ENCODE measurements at places on chromosomes 4 and X. TPM values are rescaled to one million over a fixed set of nuclear protein-coding genes. Genes with fewer than 3 reads are reported as not detected.

GRCh38 chr4:8939160-8939839, 67.7 kb upstream of the HMX1 start:
- no peak overlapping the region for H3K27ac ChIP-seq
- DNase-seq, result no peak
- no peak overlapping the region for H3K4me3 ChIP-seq
- no peaks in the 10 kb centered on the region for H3K27me3 ChIP-seq
- H3K36me3 ChIP-seq, result no peaks in the 10 kb centered on the region

- no peak overlapping the region for H3K27ac ChIP-seq
- no peak overlapping the region for H3K4me3 ChIP-seq
- DNase-seq, result no peak
These were observed 370.0 kb downstream of the GPAT3 start for GRCh38 chr4:83905952-83906351.

DNA sequence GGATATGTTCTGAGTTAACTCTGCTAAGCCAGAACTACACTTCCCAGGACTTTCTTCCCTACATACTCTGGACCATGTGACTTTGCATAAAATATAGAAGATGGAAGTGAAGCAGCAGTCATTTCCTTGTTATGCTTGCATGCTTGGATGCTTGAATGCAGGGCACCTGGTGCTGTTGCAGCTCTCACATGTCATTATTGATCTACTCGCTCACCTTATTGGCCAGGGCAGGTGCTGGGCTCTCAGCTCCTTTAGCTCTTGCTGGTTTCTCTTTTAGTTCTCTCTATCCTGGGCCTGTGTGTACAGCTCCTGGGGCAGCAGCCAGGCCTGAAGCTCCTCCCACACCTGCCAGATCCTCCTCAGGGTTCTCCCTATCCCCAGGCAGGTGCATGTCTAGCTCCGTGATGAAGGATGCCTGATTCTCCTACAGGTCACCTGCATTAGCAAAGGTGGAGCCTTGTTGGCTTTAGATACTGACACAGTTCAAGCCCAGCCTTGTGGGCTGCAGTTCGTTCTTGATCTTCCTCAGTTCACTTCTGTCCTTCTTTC, 53.3 kb downstream of the MED28 start:
- no peaks in the 10 kb centered on the region for H3K36me3 ChIP-seq
- H3K4me1 ChIP-seq, result no peaks in the 10 kb centered on the region
- no peak overlapping the region for H3K4me3 ChIP-seq

- peaks cover 16% of the 10 kb centered on the region for H3K4me1 ChIP-seq
- no peaks in the 10 kb centered on the region for H3K27me3 ChIP-seq
- peak overlapping the region; percentile 41 for H3K27ac ChIP-seq
- no peaks in the 10 kb centered on the region for H3K36me3 ChIP-seq
These were observed 46.4 kb upstream of the ENPP6 start for GRCh38 chr4:184263910-184264732.

DNA sequence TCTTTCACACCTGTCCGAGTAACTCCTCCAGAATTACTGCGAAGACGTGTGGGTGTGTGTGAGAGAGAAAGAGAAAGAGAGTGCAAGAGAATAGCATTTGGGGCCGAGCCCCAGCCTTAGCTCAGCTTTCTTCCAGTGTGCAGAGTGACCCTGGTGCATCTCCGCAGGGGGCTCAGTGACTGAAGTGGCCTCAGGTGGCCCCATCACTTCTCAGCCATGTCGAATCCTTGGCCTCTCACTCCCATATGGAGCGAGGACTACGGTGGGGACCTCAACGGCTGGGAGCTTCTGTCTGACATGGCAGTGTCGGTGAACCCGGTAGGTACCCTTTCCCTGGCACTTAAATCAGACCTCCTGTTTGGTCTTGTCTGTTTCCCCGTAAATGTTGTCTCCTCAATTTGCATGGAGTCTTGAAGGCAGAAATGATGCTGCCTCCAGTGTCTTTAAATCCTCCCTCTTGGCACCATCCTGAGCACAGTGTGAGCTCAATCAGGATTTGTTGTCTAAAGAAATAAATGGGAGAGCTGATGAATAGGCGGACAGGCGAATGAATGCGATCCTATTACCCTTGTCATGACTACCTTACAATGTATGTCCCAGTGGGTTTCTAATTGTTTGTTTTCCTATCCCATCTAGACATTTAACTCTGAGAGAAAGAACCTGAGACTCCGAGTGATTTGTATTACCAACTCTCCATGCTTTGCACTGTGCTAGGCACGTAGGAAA, 305.9 kb downstream of the AFF2 start:
- H3K4me1 ChIP-seq, result no peaks in the 10 kb centered on the region
- H3K27ac ChIP-seq, result no peak overlapping the region
- H3K36me3 ChIP-seq, result no peaks in the 10 kb centered on the region
- no peak overlapping the region for H3K4me3 ChIP-seq
- no peaks in the 10 kb centered on the region for H3K27me3 ChIP-seq

DNA sequence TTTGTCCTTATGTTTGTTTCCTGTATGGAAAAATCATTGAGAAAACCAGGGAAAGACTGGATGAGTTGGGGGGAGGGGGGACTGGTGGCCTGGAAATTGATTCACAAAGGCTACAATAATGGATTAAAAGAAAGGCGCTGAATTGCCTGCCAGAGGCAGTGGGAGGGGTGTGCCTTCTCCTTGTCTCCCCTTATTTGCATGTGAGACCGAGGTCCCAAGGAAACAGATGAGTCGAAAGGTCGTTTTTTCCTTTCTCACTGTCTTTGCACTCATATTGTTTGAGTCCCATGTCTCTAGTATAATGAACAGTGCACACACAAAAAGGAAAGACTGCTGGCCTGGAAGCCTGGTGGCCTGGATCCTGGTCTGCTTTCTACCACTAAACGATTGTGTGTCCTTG, 86.6 kb upstream of the ZDHHC15 start:
- H3K4me3 ChIP-seq, result no peak overlapping the region
- H3K27ac ChIP-seq, result no peak overlapping the region
- H3K36me3 ChIP-seq, result no peaks in the 10 kb centered on the region
- no peak for DNase-seq

DNA sequence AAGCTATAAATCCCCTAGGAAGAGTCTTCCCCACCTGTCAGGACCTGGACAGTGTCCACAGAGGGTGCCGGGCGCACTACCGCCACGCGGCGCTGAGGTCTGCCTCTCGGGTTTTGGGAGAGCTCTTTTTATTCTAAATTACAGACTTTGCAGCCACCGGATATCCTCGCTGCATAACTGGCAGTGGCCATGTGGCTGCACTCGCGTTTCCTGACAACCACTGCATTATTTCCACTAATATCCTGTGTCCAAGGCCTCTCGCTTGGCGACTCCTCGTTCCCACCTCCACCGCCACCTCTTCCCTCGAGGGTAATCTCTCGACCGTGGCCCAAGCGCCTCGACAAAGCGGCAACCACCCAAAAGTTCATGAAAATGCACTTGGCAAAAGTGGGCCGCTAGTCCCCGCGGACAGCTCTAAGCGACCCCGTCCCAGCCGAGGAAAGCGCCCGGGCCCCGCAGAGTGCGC, 512 bp upstream of the TMEM131L start:
- H3K27me3 ChIP-seq, result no peaks in the 10 kb centered on the region
- peak overlapping the region; percentile 69 for H3K27ac ChIP-seq
- no peak for DNase-seq
- H3K4me1 ChIP-seq, result peaks cover 41% of the 10 kb centered on the region
- H3K4me3 ChIP-seq, result peak overlapping the region; percentile 70
- H3K36me3 ChIP-seq, result no peaks in the 10 kb centered on the region

DNA sequence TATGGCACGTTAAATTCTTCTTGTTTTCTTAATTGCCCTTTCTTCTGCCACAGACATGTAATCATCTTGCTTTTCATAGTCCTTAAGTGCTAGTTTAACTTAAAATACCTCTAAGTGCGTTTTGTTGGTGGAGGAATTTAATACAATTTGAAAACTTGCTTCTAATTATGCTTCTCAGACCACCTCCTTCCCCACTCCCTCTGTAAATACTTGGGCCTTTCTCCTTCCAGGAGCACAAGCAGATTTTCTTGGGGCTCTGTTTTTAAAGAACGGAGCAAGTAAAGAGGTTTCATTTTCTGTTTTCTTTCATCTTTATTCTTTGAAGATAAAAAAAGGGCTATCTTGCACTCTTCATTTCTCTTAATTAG, 559 bp upstream of the PCDH18 start:
- peak; percentile 29 for DNase-seq
- peak overlapping the region; percentile 74 for H3K4me3 ChIP-seq
- no peaks in the 10 kb centered on the region for H3K27me3 ChIP-seq
- H3K36me3 ChIP-seq, result no peaks in the 10 kb centered on the region
- no peaks in the 10 kb centered on the region for H3K4me1 ChIP-seq

DNA sequence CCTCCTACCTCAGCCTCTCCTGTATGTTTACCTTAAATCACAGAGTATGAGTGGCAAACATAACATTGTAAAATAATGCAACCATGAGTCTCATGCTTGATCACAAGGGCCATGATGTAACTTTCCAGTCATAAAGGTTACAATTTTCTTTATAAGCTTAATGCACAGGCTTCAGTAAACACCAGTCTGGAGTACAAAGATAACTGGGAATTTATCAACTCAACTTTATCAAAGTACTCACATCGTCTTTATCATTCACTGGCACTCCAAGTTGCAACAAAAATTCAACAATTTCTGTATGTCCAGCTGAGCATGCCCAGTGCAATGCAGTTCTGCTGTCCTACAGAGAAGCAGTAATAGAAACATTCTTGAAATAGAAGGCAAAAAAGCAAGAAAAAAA, 2.8 kb downstream of the PSMD10 start:
- H3K4me1 ChIP-seq, result peaks cover 17% of the 10 kb centered on the region
- H3K4me3 ChIP-seq, result no peak overlapping the region
- no peaks in the 10 kb centered on the region for H3K27me3 ChIP-seq

DNA sequence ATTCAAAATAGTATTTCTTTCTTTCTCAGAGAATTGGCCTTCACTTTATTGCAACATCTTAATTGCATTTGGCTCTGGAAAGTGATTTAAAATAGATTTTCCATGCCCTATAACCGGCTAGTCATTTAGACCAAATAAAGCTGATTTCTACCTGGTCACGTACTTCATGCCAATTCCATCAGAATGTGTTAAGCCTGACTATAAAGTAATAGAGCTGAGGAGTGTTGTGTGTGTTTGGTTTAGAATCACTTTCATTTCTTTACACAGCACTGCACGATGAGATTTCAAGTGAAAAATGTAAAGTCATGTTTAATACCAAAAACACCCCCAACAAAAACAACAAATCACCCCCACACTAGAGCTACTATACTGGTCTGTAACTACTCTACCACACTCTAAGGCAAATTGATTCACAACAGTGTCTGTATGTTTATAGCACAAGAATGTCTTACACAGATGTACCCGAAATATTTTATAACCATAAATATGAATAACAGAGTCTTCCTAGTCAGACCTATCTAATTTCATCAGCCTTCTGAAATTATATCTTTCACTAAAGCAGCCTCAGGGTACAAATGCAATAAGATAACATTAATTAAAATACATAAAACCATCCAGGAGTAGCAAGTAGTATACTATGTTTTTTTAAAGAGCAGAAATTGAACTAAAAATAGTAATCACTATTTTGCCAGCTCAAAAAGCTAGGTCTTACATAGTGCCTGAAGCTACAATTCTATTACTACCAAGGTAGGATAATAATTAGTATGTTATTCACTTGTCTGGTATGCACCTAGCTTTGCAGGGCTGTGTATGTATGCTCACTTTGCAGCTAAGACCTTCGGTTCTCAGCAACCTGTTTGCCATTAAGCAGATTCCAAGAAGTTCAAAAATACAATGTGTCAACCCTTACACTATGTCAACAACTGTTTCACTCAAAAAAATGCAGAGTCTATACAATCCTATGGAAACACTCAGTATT, 28.4 kb downstream of the APBB2 start:
- no peaks in the 10 kb centered on the region for H3K4me1 ChIP-seq
- H3K36me3 ChIP-seq, result no peaks in the 10 kb centered on the region
- no peaks in the 10 kb centered on the region for H3K27me3 ChIP-seq
- H3K27ac ChIP-seq, result no peak overlapping the region
- H3K4me3 ChIP-seq, result no peak overlapping the region

DNA sequence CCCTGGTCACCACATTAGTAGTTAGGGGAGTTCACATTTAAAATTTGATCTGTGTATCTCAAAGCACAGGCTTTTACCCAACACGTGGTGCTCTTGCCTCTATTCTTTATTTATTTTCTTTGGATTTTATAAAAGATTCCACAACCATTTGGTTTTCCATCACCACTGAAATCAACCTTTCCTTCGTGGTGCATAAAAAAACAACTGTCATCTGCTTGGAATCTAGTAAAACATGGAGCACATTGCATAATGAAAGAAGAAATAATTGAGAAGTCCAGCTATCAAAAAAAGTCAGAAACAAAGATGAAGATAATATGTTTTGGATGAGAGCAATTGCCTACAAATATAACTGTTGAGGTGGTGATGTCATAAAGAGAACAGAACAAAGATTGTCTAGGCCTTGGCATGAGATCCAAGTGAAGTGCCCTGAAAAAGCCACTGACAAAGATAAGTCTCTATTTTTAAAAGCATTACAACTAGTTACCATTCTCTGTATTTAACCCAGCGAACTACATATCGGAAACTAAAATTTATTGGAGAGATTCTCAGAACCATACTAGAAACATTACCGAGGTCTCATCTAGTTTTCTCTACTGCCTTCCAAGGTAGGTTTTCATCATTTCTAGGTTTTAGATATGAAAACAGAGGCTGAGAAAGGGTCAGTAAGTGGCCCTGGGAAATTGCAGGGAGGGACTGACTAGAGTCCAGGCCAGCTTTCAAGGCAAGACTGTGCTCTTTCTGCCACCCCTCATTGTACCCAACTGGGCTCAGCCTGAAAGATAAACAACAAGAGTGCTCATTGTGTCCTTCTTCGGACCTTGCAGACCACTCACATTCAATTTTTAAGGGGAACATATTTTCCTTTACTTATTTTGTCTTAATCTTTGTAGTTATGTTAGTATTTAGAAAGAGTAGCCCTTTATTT, 127.3 kb downstream of the MAD2L1 start:
- no peaks in the 10 kb centered on the region for H3K4me1 ChIP-seq
- DNase-seq, result no peak
- H3K4me3 ChIP-seq, result no peak overlapping the region
- no peaks in the 10 kb centered on the region for H3K36me3 ChIP-seq
- H3K27ac ChIP-seq, result no peak overlapping the region

CENPC gene
- 90.8 TPM for total RNA-seq

GPC4 gene
- not detected for total RNA-seq

CCKAR gene
- total RNA-seq, result not detected

MAGEA9B gene
- not detected for total RNA-seq
